ENCODE measurements at places on chromosomes 1 and 21. TPM values are rescaled to one million over a fixed set of nuclear protein-coding genes. Genes with fewer than 3 reads are reported as not detected.

GRCh38 chr1:225980005-225980836 lies 18.9 kb downstream of the SDE2 start:
- DNase-seq = no peak

GRCh38 chr1:243623841-243624240 lies 226.2 kb downstream of the AKT3 start:
- DNase-seq = no peak

DNA sequence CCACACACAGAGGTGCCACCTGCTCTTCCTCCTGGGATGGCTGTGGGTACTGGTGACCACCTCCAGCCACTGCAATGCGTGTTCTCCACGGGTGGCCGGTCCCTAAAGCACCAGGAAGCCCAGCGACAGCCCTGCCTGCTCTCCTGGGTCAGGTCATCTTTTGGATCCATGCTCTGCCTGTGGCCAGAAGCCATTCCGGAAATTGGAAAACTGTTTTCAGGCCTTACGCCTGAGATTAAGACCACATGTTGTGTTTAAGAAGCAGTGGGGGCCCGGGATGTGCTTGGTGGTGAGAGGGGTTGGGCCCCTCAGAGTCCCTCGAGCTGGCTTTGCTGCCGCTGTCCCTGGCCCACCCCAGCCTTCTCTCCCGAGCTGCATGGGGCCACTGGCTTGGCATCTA lies 150.8 kb downstream of the PEX14 start:
- no peak for DNase-seq

DNA sequence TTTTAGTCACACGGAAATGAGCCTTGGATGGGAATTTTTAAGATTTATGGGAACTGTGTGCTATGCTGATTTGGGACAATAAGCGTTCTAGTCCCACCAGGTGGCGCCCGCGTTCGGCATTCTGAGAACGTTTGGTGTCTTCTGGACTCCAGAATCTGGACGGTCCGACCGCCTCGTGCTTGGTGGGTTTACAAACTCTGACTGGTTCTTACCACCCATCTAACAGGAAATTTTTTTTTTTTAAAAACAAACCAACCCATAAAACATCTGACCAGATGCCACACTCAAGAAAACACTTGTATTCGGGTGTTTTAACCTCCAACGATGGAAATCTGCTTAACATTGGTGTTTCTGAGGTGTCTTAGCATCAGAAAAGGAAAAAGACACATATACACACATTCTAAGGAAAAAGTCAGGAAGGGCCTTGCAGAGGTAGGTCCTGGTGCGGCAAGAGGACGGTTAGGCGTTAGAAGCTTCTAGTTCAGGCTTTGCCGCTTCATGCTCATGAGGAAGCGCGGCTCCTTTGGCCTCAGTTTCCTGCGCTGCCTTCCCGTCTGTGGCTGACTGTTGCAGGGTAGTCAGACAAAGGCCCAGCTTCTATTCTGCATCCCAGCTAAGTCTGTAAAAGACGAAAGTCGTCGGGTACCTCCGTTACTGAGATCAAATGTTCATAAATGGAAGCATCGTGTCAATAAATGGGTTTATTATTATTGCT lies 814 bp upstream of the DYRK3 start:
- peak; percentile 90 for DNase-seq

DNA sequence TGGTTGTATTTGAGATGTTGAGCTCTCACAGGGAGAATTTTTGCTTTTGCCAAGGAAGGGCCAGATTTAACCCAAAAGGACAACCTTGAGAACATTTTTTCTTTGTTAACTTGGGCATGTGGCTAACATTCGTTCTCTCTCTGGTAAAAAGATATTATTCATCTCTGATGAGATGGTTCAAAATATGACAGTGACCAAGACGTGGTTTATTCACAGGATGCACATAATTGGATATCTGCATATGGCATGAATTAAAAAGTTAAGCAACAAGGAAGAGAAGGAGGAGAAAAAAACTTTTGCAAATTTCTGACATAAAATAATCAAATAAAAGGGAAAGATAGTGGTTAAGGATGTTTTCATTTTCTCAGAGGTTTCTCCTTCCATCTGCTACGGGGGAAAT lies 43.1 kb upstream of the BCL10 start:
- no peak for DNase-seq

GRCh38 chr1:46394872-46395465 lies 852 bp downstream of the FAAH start:
- DNase-seq = peak; percentile 88

GRCh38 chr1:224435999-224436398 lies 1.4 kb upstream of the WDR26 start:
- no peak for DNase-seq

DNA sequence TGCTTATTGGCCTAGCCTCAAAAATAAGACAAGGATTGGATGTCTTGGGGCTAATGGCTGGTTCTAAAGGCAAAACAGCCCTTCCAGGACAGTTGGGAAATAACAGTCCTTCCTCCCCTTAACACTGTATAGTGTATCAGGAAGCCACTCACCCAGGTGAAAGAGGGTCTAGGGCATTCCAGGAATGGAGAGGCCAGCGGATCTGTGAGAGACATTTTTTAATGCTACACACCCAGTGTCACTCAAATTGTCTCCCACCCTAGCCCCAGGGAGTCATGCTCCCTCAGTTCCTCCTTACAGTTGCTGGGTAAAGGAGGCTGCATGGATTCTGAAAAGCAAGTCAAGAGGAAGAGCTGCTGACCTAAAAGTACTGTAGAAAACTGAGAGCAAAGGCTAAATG lies 24.1 kb upstream of the EXO1 start:
- no peak for DNase-seq

- no peak for DNase-seq
These were observed 250.1 kb downstream of the HMCN1 start for GRCh38 chr1:185984113-185984836.

Gene SSU72
- total RNA-seq = 145 TPM

Gene ADGRL2
- not detected for total RNA-seq

GRCh38 chr1:7681401-7681800 lies 89.7 kb upstream of the VAMP3 start:
- no peak for DNase-seq

Gene GSTM1
- total RNA-seq = not detected

DNA sequence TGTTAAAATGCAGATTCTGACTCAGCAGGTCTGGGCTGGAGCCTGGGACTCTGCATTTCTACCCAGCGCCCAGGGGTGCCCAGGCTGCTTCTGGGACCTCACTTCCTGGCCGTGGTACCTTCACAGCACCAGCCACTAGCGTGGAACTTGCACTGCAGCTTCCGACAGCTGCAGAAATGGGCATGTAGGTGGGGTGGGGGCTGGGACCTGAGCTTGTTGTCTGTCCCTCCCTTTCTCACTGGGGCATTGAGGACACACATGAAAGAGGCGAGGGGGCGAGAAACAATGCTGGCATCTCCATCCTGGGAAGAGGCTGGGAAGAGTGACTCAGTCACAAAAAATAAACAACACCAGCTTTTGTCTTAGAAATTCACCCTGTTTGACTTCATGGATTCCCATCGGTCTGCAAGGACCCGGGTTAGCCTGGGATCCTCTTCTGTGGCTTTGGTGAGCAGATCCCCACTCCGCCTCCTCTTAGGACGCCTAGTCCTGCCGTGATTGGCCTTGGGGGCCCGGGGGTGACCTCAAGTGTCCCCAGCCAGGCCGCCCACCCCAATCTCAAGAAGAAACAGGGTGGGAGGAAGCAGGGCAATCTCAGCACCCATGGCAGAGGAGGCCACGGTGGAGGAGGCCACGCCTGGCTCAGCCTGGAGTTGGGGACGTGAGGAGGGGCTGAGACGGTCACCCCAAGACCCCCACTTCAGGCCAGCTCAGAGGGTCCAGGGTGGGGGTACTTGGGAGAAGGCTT lies 29.9 kb upstream of the POFUT2 start:
- DNase-seq = no peak

- peak; percentile 36 for DNase-seq
These were observed 337.0 kb downstream of the BRINP3 start for GRCh38 chr1:190140644-190141043.

DNA sequence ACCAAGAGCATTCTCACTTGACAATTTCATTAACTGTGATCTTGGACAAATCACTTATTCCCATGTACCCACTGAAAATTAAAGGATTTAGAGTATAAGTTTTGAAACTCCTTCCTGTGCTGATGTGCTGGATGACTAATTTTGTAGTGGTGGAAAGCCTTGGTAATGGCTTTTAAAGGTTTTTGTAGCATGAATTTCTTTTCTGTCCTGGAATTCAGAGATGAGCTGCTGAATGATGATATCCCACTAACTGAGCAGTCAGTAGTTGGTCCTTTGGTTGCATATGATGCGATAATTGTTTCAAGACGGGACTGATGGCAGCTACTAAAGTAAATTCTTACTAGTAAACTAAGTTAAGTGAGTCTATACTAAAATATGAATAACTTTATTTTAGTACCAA lies 5.2 kb downstream of the RPL5 start:
- no peak for DNase-seq

Data from G401 (cell line).